Dermis microvascular lymphatic vessel endothelial cell (primary cell): ENCODE measurements at places on chromosomes 7 and 10.

DNA sequence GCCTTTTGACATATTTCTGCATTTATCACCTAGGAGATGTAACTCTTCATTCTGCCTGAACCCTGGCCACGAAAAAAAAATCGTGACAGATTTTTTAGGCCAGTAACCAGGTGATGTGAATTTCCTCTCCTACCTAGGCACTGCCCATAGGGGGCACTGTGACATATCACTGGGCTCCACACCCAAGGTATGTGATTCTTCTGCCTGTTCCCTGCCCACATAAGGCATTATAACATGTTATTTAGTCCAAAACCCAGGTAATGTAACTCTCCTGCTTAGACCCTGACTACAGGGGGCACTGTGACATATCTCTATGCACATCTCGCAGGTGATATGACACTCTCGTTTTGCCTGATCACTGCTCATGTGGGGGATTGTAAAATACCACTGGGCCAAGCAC, 29.5 kb upstream of the ZNF107 start:
- no peak for DNase-seq

DNA sequence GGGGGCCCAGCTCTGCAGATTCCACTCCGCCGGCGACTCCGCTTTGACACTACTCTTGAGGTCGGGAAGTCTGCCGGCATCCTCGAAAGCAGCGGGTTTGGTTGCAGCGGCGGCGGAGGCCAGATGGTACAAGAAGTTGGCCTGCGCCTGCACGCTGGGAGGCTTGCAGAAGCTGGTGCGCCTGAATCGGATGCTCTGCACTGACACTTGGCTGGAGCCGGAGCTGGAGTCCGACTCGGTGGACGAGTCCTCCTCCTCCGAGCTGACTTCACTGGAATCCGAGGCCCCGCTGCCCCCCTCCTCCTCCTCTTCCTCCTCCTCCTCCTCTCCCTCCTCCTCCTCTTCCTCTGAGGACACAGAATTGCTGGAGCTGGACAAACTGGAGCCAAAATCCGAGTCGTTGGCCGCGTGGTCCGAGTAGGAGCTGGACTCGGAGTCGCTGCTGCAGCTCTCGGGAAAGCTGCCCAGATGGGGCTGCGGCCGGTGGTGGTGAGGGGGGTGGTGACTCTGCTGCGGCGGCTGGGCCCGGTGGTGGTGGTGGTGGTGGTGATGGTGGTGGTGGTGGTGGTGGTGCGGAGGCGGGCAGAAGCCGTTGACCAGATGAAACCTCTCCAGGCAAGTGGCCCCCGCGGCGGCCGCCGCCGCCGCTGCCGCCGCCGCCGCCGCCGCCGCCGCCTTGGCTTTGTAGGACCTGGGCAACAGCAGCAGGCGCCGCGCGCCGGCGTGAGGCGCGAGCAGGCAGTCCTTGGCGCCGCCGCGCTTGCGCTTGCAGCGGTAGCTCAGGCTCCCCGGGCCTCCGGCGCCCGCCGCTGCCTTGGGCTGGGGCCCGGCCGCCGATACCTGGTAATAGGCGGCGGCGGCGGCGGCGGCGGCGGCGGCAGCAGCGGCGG, 9.0 kb downstream of the SKIDA1 start:
- peak; percentile 76 for DNase-seq

DNA sequence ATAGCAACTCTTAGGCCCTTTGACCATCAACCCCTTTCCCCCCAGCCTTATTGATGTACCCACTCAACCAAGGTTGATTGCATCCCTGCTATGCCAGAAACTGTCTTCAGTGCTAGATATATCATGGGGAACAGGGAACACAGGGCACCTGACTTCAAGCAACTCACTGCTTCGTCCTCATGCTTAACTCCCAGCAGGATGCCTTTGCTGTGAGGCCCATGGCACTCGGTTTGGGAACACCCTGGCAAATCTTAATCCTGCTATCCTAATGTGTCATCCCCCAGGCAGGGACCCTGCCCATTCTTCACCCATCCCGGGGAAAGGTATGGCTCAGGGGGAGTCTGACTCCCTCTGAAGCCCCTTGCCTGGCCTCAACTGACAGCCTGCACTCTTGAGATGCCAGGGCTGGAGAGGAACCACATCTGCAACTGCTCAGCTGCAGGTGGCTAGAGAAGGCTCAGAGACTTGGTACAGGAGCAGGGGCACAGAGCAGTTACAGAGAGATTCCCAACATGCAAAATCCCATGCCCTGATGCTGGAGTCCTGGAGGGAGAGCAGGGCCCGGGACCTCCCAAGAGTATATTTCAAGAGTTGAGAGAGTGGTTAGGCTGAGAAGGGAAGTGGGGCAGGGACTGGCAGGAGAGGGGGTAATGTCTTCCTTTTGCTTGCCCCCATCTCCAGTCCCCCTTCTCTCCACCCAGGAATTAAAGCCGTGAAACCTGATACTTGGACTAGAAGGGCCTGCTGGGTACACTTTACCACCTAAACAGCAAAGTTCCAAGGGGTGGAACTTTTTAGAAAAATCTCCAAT, 2.4 kb upstream of the UNC5B start:
- DNase-seq = no peak

- peak; percentile 65 for DNase-seq
Measured at GRCh38 chr10:46255801-46256747, 30.7 kb upstream of the ANTXRL start.

- no peak for DNase-seq
Measured at GRCh38 chr7:127594490-127594889, 954 bp downstream of the FSCN3 start.

GRCh38 chr10:25557136-25557535, 376.9 kb upstream of the MYO3A start:
- DNase-seq = no peak

DNA sequence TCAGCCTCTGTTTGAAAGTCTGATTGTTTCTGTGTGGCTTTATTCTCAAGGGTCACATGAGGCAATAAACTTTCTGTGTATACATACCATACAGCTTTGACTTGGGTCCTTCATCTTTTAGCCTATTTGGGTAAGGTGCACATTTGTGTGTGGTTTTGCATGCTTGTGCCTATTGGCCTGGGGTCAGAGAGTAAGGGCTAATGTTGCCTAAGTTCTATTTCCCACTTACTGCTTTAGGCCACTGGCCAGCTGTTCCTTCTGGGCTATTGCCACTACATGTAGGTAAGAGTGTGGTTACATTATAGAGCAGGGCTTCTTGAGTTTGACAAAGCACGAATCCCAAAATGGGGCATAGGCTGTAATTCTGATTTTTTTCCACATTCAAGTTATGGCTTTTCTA, 21.8 kb downstream of the BBIP1 start:
- DNase-seq = no peak

DNA sequence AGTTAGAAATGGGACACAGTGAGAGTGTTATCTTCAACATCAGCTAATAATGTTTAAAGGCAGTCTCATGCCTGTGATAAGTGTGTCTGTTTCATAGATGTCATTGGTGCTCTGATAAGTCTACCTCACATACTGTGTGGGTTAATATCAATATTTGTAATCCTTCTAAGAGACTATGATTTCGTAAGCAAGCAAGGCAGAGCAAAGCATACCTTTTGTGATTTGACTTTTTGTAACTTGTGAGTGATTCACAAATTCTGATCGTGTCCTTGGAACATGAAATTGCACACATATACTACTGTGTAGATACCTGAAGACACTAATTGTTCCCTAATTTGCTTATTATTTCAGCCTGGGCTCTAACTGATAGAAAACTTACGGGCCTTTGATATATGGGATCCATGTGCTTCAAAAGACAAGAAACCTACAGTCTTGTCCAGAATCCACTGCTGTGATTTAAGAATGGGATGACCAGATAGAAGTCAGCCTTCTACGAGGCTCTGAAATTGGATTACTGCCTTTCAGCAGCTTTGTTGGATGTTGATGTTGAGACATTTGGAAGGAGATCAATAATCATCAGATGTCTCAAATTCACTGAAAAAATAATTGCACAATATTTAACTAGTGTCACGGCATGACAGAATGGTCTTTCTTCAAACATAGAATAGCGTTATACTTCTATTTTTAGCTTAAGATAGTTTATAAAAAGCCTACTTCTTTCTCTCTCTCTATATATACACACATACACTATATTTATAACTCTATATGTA, 63.2 kb upstream of the KLF6 start:
- no peak for DNase-seq

- no peak for DNase-seq
Measured at GRCh38 chr10:77609781-77610272, 27.8 kb downstream of the KCNMA1 start.

DNA sequence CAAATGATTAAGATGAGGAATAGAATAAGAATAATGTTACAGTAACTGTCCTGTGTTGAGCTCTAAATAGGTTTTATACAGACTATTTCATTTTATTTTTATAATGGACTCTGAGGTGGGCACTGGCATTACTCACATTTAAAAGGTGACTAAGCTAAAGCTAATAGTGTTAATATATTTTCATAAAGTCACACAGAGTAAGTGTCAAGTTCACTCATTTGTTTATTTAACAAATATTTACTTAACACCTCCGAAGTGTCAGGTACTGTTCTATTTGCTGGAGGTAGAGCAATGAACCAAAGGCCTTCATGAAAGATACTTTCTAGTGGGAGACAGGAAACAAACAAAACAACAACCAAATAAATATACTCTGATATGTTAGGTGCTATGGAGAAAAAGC, 44.0 kb downstream of the ASB4 start:
- no peak for DNase-seq

GRCh38 chr7:157622408-157623205, 285.8 kb downstream of the DNAJB6 start:
- DNase-seq = no peak

GRCh38 chr7:128804484-128804883, 12.7 kb downstream of the CCDC136 start:
- DNase-seq = no peak

DNA sequence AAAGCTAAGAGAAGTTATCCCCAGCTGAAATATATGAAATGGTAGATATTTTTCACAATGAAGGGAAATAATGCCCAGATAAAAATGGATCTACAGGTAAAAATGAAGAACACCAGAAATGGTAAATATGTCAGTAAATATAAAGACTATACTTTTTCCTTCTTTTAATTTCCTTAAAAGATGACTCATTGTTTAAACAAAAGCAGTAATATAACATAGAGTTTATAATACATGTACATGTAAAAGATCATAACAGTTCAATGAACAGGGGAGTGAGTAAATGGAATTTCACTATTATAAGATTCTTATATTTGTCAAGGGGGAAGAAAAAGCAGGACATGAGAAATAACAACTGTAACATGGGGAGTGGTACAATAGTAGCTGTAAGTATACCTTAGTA, 7.4 kb downstream of the POT1 start:
- DNase-seq = no peak

DNA sequence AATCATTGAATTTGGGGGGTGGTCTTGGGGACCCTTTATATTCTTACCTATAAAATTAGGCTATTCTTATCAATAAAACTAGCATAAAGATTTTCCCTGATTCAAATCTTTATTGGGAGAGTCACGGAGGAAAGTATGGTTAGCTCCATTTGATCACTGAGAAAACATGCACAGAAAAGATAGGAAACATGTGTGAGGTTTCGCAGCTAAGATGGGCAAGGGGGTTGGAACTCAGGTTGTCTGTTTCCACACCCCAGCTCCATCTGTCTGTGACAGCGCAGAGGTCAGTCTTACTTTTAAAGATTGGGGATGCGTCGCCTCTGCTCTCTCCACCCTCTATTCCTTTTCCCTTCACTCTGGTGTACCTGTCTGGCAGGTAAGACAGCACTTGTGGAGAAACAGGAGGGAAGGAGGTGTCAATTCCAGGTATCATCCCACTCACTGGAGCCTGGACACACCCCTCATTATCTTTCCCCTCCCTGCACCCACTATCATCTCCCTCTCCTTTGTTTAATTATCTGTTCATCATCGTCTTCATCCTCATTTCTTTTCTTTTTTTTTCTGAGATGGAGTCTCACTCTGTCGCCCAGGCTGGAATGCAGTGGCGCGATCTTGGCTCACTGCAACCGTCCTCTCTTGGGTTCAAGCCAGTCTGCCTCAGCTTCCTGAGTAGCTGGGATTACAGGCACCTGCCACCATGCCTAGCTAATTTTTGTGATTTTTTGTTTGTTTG, 2.4 kb upstream of the DENND10 start:
- DNase-seq = no peak

GRCh38 chr10:119755446-119755845, 29.6 kb downstream of the INPP5F start:
- no peak for DNase-seq
